ENCODE measurements at places on chromosomes 4 and X.

GRCh38 chrX:3485727-3486126 lies 139.3 kb upstream of the MXRA5 start:
- no peak for DNase-seq

DNA sequence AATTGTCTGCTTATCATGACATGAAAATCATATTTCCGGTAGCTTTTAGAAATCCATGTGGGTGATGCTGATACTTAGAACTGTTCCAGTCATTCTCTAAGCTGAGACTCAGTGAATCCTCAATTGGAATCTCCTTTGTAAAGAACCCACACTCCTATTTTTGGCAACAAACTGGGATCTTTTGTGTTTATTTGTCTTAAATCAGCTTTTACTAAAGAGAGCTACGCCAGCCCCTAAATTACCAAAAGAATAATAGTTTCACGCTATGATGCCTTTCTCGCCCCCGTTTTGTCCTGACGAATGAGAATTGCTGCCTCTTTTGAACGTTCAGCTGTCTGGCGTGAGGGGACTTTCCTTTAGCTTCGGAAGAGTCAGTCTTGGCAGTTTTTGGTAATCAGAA lies 195.9 kb downstream of the SHOX start:
- DNase-seq, result no peak

DNA sequence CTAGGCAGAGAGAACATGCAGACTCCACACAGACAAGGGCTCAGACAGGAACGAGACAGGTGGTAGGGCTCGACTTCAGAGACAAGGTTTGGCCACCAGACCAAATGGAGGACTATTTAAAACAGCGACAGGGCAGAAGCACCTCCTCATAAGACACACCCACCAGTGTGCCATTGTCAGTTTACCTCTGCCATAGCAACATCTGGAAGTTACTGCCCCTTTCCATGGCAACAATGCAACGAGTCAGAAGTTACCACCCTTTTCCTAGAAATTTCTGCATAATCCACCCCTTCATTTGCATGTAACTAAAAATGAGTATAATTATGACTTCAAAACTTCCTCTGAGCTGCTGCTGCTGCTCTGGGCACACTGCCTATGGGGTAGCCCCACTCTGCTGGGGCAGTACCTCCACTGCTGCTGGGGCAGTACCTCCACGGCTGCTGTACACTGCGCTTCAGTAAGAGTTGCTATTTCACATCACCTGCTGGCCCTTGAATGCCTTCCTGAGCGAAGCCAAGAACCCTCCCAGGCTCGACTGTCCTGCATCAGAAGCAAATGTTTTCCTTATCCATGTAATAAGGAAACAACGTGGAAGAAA lies 2222.3 kb upstream of the AGA start:
- no peak for DNase-seq

- no peak for DNase-seq
These were observed 1829.0 kb upstream of the PCDH7 start for GRCh38 chr4:28890949-28891775.

DNA sequence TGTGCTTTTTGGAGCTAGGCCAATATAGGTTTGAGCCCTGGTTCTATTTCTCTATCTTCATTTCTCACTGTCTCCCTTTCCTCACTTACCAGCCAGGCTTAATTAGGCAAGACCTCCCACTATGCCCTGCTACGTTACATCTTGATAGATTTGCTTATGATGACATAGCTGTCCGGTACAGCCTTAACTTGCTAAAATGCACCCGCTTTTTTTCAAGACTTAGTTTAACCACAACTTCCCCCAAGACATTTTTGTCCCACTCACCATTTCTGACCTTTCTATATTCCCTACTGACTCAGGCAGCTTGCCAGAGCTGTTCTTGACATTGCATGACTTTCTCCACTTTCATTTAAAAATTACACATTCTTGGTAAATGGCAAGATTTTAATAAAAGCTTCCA lies 152.6 kb downstream of the MID1 start:
- no peak for DNase-seq

GRCh38 chr4:177555007-177555574 lies 112.9 kb upstream of the AGA start:
- no peak for DNase-seq

- no peak for DNase-seq
These were observed 227.8 kb downstream of the STIM2 start for GRCh38 chr4:27088491-27088890.

DNA sequence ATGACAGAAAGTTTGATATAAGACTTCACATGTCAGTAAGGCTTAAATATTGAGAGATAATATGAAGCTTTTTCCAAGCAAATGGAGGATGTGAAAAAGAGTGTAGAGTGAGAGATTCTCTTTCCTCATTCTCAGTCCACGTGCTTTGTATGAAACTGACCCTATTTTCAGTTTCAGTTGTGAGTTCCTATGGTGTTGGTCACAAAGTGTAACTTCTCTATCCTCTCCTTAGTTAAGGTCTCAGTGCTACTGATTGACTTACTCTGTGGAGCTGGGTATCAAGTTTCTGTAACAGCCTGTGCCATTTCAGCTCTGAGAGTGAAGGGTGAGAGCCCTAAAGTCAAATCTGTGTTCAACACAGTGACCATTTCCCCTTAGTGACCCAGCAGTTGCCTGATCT lies 277.2 kb downstream of the EPHA5 start:
- DNase-seq, result no peak

- no peak for DNase-seq
These were observed 34.1 kb upstream of the MXD4 start for GRCh38 chr4:2295900-2296442.

DNA sequence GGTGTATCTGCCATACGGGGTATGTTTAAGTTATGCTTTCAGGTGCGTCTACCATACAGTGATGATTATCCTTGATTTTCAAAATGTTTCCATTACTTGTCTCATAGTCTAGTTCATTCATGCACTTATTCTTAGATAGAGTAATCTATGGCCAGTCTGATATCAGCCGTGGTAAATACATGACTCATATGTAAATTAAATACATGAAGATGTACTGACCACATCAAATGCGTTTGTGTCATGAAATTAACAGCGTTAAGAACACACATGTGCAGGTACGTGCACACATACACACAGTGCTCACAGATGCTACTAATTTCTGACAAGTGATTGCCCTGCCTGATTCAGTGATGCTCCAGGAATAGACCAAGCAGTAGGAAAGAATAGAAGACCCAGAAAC lies 75.2 kb upstream of the EXOC1L start:
- DNase-seq, result no peak

DNA sequence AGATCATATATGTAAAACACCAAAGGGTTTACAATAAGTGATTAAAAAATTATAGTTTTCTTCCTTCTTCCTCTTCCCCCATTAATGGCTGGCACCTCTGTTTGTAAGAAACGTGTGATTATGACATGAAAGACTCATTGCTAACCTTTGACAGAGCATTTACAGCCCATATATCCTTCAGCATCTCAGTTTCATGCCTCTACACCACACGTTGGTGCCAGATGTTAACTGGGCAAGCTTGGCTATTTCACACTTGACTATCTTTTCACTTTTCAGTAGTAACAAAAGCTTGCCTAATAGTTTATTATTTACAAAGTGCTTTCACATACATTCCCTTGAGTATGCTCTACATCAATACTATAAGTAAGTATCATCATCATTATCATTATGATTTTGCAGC lies 65.3 kb upstream of the C1QTNF7 start:
- no peak for DNase-seq

DNA sequence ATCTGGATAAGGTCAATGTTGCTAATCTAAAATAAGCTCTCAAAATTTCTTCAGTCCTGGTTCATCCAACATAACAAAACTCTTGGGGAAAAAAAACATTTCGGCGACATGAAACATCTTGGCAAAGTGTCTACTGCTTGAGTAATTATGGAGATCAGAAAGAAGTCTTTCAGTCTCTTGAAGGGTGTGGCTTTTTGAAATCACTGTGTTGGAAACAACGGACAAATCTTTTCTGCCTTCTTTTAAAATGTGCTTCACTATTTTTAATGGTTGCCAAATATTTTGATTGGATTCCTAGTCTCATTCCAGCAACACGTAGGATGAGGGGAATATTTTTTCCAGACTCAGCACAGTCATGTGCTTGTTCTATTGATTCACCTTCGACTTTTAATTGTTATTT lies 138.6 kb downstream of the KLHL8 start:
- DNase-seq, result no peak

DNA sequence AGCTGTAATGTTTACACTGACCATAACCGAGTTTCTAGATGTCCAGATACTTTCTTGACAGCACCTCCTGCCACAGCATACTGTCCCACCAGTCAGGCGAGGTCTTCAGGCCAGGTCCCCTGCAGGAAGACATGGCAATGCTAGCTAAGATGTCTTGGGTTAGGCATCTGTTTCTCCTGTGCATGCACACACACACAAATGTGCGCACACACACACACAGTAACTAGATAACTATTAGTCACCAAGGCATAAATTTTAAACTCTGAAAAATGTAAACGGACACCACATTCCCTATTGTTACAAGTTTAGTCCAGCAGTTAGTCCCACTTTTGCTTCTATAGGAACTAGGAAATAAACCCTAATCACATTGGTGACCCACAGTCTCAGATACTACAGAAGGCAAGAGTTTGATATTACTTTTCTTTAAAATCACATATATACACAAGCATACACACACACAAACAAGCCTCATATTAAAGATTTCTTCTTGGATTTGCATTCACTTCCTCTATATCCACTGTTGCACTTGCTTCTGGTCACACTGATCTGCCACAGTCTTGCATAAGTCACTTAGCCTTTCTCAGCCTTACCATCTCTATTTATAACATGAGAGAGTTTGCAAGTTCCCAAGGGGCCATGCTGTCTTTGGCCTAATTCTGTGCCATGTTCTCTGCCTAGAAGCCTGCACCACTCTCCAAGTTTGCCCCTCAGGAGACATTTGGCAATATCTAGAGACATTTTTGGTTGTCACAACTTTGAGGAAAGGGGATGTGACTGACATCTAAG lies 32.2 kb downstream of the IL21 start:
- no peak for DNase-seq

DNA sequence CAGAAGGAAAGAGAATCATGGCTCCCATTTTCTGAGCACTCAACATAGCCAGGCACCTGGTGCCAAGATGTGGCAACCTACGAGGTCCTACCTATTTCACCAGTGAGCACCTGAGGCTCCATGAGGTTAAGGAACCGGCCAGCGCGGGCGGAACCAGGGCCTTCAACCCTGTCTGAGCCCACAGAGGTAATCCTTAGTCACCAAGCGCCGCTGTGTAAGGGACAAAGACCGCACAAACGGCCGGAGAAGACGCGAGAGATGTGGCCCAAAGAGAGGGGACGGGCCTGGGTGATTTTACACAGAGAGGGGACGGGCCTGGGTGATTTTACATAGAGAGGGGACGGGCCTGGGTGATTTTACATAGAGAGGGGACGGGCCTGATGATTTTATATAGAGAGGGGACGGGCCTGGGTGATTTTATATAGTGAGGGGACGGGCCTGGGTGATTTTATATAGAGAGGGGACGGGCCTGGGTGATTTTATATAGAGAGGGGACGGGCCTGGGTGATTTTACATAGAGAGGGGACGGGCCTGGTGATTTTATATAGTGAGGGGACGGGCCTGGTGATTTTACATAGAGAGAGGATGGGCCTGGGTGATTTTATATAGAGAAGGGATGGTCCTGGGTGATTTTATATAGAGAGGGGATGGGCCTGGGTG lies 114.2 kb downstream of the SMIM20 start:
- DNase-seq, result no peak

DNA sequence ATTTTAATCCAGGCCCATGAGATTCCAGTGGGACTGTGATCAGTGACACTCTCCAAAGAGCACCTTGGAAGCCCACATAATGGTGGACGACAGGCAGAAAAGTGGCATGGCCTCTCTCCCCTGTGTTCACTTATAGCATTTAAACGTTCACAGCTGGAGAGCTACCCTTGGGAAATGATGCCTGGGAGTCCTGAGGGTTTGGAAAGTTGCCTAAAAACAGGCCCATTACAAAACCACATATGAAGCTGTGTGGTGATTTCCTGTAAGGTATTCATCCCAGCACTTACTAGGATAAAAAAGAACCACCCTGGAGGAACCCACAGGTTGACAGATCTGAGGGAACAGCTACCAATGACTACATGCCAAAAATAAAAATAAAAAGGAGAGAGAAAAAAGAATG lies 193.2 kb downstream of the RASL11B start:
- DNase-seq, result no peak

DNA sequence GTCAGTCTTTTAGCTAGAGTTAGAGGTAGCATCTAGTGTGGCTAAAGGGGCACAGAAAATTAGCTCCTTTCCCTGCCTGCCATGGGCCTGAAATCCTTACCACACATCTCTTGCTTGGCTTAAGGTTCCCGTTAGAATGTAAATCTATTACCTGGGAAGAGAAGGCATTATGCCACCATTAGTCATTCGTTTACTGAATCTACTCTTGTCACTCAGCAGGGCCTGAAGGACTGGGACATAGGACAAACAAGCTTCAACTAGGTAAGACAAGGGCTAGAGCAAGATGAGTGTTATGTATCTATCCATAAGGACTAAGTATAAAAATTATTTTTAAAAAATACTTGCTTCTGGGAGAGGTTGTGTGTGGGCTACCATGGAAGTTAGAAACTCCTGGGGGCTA lies 112.4 kb downstream of the CT47B1 start:
- DNase-seq, result no peak

GRCh38 chr4:110799211-110799610 lies 176.3 kb upstream of the PITX2 start:
- DNase-seq, result no peak

- no peak for DNase-seq
These were observed 40.6 kb downstream of the QRFPR start for GRCh38 chr4:121340247-121340646.

- no peak for DNase-seq
These were observed 36.9 kb downstream of the PDLIM5 start for GRCh38 chr4:94488670-94489069.

- DNase-seq, result no peak
These were observed 298.4 kb downstream of the ARHGAP10 start for GRCh38 chr4:148030193-148030873.

DNA sequence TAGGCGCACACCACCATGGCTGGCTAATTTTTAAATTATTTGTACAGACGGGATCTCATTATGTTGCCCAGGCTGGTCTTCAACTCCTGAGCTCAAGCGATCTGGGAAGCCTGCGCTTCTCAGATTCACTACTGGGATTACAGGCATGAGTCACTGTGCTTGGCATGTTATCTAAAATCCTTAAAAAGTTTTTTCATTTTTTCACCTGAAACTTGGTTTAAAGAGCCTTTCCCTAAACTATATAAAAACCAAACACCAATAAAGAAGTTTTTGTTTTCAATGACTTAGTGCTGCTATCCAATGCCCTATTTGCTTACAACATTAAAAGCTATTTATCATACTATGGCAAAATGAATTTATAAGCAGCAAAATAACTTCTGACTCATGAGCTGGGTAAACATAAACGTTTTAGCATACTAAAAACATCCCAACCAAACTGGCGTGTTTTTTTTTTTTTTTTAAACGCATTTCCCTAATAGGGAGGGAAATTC lies 127.8 kb downstream of the UBE2K start:
- no peak for DNase-seq

GRCh38 chrX:107715331-107716117 lies 60.1 kb downstream of the TSC22D3 start:
- no peak for DNase-seq

- no peak for DNase-seq
These were observed 95.3 kb downstream of the AFF1 start for GRCh38 chr4:87030124-87030523.

All from stimulated activated CD4-positive, alpha-beta T cell treated with anti-CD3 and anti-CD28 coated beads, Interleukin-4, amount 100 ng/mL, for 1 hour (primary cell).